ENCODE measurements at places on chromosomes 5 and 9. TPM values are rescaled to one million over a fixed set of nuclear protein-coding genes. Genes with fewer than 3 reads are reported as not detected.

The ZNF454 gene
- not detected for total RNA-seq

The ARL14EPL gene
- total RNA-seq: 0.08 TPM

The FBP2 gene
- not detected for total RNA-seq

The TBC1D2 gene
- 8.2 TPM for total RNA-seq

The PANK3 gene
- 17.1 TPM for total RNA-seq

The FOXE1 gene
- 4.5 TPM for total RNA-seq

The C8G gene
- total RNA-seq: 1.3 TPM

The PURA gene
- 5.7 TPM for total RNA-seq

The GCNT4 gene
- total RNA-seq: 0.43 TPM

The SLC27A6 gene
- total RNA-seq: 0.06 TPM

The ANKRD18A gene
- total RNA-seq: 14.8 TPM

The SMIM33 gene
- not detected for total RNA-seq

The HTR1A gene
- not detected for total RNA-seq

The FCN2 gene
- not detected for total RNA-seq

The ZNF483 gene
- total RNA-seq: 0.92 TPM

Data from A549 treated with CORT108297 at 1 μM for 4 hours (cell line).